ENCODE measurements at places on chromosomes 5 and 9. TPM values are rescaled to one million over a fixed set of nuclear protein-coding genes. Genes with fewer than 3 reads are reported as not detected.

GABRA6 gene
- not detected for total RNA-seq

TNFSF15 gene
- total RNA-seq = not detected

PCDHGA6 gene
- 6.2 TPM for total RNA-seq

RASA1 gene
- total RNA-seq = 33.0 TPM

MAPK9 gene
- total RNA-seq = 25.3 TPM

SPATA31C2 gene
- total RNA-seq = not detected

All from subcutaneous adipose tissue (tissue), 4 donors.